Activated CD8-positive, alpha-beta T cell treated with anti-CD3 and anti-CD28 coated beads for 36 hours (primary cell): ENCODE measurements at places on chromosomes 7 and 10. TPM values are rescaled to one million over a fixed set of nuclear protein-coding genes. Genes with fewer than 3 reads are reported as not detected.
A peak's percentile ranks its signal among the peaks of the same experiment; 100 is the strongest.

DNA sequence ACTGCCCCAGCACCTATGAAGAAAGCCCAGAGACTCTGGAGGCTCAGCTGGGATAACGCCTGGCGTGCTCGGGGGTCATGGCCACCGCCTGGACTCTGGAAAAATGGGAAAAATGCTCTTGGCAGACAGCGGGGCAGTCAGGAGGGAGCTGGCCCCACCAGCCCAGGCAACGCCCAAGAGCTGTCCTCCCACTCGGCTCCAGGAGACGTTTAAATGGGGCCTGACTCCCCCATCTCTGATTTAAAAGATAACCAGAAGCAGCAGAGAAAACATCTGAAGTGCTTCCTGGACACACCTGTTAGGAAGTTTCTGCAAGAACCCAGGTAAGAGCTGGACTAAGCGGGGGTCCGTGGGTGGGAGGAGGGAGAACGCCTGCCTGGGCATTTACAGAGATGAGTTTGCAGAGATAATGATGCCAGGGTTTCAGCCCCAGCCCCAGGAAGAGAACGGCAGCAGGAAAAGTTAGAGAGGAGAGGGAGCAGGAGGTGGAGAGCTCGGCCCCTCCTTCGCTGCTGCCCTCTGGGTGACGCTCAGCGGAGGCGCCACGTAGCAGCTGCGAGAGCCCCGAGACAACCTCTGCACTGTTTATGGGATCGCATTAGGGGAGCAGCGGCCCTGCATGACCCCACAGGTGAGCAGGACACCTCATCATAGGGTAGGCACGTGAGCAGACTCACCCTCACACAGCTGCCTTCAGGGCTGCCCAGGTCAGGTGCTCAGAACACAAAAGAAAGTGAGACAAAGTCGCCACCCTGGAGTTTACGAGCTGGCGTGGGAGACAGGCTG, 83.5 kb upstream of the INSIG1 start:
- no peak for DNase-seq
- no peak overlapping the region for H3K27ac ChIP-seq
- H3K36me3 ChIP-seq = no peaks in the 10 kb centered on the region
- peaks cover 5% of the 10 kb centered on the region for H3K27me3 ChIP-seq
- peaks cover 7% of the 10 kb centered on the region for H3K4me1 ChIP-seq

- no peak for DNase-seq
- no peaks in the 10 kb centered on the region for H3K36me3 ChIP-seq
- no peak overlapping the region for H3K4me3 ChIP-seq
- peaks cover 3% of the 10 kb centered on the region for H3K27me3 ChIP-seq
- H3K27ac ChIP-seq = no peak overlapping the region
- H3K4me1 ChIP-seq = no peaks in the 10 kb centered on the region
Measured at GRCh38 chr10:11074536-11075267, 57.0 kb downstream of the CELF2 start.

SEMA4G gene
- total RNA-seq = 1.2 TPM

DNA sequence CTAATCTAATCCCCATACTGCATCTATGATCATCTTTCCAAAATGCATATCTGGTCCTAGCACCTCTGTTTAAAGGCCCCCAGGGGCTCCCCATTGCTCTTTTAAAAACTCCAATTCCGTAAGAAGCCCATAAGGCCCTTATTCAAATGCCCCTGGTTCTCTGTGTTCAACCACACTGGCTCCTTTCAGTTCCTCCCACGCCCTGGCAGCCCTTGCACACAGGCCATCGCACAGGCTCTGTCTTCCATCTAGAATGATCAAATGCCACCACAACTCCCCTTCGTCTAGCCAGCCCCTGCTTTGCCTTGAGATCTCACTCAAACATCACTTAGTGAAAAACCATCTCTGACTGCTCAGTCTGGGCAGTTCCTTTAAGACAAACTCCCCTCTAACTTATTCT, 112.9 kb upstream of the LYZL2 start:
- DNase-seq = peak; percentile 70
- H3K27me3 ChIP-seq = no peaks in the 10 kb centered on the region
- peaks cover 11% of the 10 kb centered on the region for H3K4me1 ChIP-seq
- no peaks in the 10 kb centered on the region for H3K36me3 ChIP-seq
- no peak overlapping the region for H3K4me3 ChIP-seq

GRCh38 chr7:95700917-95701316, 71.4 kb upstream of the DYNC1I1 start:
- no peaks in the 10 kb centered on the region for H3K36me3 ChIP-seq
- no peak for DNase-seq
- no peak overlapping the region for H3K4me3 ChIP-seq
- no peaks in the 10 kb centered on the region for H3K4me1 ChIP-seq

VSTM4 gene
- 0.09 TPM for total RNA-seq

GRCh38 chr7:133061357-133061756, 20.5 kb downstream of the CHCHD3 start:
- peaks cover 25% of the 10 kb centered on the region for H3K4me1 ChIP-seq
- peaks cover 22% of the 10 kb centered on the region for H3K36me3 ChIP-seq
- no peaks in the 10 kb centered on the region for H3K27me3 ChIP-seq
- DNase-seq = no peak
- H3K27ac ChIP-seq = no peak overlapping the region

GRCh38 chr7:103811997-103812396, 177.5 kb downstream of the RELN start:
- H3K27me3 ChIP-seq = peaks cover 2% of the 10 kb centered on the region
- no peak overlapping the region for H3K4me3 ChIP-seq
- H3K36me3 ChIP-seq = no peaks in the 10 kb centered on the region
- H3K4me1 ChIP-seq = peaks cover 20% of the 10 kb centered on the region

- H3K36me3 ChIP-seq = no peaks in the 10 kb centered on the region
- DNase-seq = no peak
- H3K4me3 ChIP-seq = no peak overlapping the region
Measured at GRCh38 chr7:45578467-45578866, 4.3 kb downstream of the ADCY1 start.

TAF6 gene
- 48.6 TPM for total RNA-seq

- no peak for DNase-seq
- H3K27me3 ChIP-seq = no peaks in the 10 kb centered on the region
- no peak overlapping the region for H3K4me3 ChIP-seq
- no peak overlapping the region for H3K27ac ChIP-seq
- H3K4me1 ChIP-seq = peaks cover 11% of the 10 kb centered on the region
Measured at GRCh38 chr10:87532696-87533095, 28.0 kb downstream of the MINPP1 start.

DNA sequence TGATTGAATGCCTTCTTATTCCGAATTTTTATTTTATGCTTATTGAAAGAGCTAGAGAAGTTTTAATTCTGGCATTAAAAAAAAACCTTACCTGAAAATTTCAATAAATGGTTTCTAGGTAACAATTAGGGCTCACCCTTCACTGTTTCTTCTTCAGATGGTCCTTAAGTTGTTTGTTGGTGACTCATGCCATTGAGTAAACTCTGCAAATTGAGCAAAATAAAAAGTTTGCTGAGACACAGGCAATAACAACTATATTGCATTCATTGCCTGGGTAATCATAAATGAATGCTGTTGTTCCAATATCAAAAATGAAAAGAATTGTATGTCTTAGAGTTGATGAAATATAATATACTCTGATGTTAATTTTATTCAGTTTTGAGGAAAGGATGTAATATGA, 300.3 kb downstream of the CDK14 start:
- H3K4me3 ChIP-seq = no peak overlapping the region
- DNase-seq = no peak
- no peak overlapping the region for H3K27ac ChIP-seq
- H3K36me3 ChIP-seq = no peaks in the 10 kb centered on the region
- H3K27me3 ChIP-seq = no peaks in the 10 kb centered on the region

CYP26C1 gene
- not detected for total RNA-seq

GRCh38 chr10:1156921-1157614, 100.9 kb downstream of the WDR37 start:
- DNase-seq = no peak
- peaks cover 3% of the 10 kb centered on the region for H3K4me1 ChIP-seq

GRCh38 chr10:79929409-79929904, 19.4 kb downstream of the SFTPD start:
- no peak overlapping the region for H3K4me3 ChIP-seq
- H3K27ac ChIP-seq = no peak overlapping the region
- no peaks in the 10 kb centered on the region for H3K4me1 ChIP-seq
- no peaks in the 10 kb centered on the region for H3K36me3 ChIP-seq

GRCh38 chr7:24233386-24233785, 50.6 kb upstream of the NPY start:
- H3K4me1 ChIP-seq = peaks cover 1% of the 10 kb centered on the region
- DNase-seq = no peak
- no peak overlapping the region for H3K4me3 ChIP-seq
- peaks cover 24% of the 10 kb centered on the region for H3K27me3 ChIP-seq
- no peak overlapping the region for H3K27ac ChIP-seq
- no peaks in the 10 kb centered on the region for H3K36me3 ChIP-seq

DNA sequence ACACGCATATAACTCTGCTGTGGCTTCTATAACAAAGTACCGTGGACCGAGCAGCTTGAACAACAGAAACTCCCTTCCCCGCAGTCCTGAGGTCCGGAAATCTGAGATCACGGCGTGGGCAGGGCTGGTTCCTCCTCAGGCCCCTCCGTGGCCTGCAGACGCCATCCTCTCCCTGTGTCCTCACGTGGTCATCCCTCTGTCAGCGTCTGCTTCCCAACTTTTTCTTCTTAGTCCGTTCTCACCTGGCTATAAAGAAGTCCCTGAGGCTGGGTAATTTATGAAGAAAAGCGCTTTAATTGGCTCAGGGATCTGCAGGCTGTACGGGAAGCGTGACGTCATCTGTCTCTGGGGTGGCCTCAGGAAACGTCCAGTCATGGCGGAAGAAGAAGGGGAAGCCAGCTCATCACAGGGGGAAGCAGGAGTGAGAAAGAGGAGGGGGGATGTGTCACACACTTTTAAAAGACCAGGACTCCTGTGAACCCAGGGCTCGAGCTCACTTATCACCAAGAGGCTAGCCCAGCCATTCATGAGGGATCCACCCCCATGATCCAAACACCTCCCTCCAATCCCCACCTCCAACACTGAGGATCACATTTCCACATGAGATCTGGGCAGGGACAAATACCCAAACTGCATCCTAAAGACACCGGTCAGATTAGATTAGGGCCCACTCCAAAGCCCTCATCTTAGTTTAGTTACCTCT, 91.2 kb upstream of the INSIG1 start:
- H3K4me1 ChIP-seq = peaks cover 37% of the 10 kb centered on the region
- peaks cover 2% of the 10 kb centered on the region for H3K36me3 ChIP-seq
- H3K27me3 ChIP-seq = no peaks in the 10 kb centered on the region
- H3K27ac ChIP-seq = peak overlapping the region; percentile 100
- H3K4me3 ChIP-seq = peak overlapping the region; percentile 82

- no peak overlapping the region for H3K4me3 ChIP-seq
- peak; percentile 26 for DNase-seq
- peaks cover 8% of the 10 kb centered on the region for H3K36me3 ChIP-seq
- H3K4me1 ChIP-seq = peaks cover 42% of the 10 kb centered on the region
Measured at GRCh38 chr7:128059143-128059988, 28.1 kb upstream of the LRRC4 start.

- no peak for DNase-seq
- H3K36me3 ChIP-seq = no peaks in the 10 kb centered on the region
- H3K27me3 ChIP-seq = no peaks in the 10 kb centered on the region
- no peak overlapping the region for H3K4me3 ChIP-seq
- H3K27ac ChIP-seq = no peak overlapping the region
- no peaks in the 10 kb centered on the region for H3K4me1 ChIP-seq
Measured at GRCh38 chr7:20435305-20435704, 104.6 kb downstream of the ITGB8 start.

DNA sequence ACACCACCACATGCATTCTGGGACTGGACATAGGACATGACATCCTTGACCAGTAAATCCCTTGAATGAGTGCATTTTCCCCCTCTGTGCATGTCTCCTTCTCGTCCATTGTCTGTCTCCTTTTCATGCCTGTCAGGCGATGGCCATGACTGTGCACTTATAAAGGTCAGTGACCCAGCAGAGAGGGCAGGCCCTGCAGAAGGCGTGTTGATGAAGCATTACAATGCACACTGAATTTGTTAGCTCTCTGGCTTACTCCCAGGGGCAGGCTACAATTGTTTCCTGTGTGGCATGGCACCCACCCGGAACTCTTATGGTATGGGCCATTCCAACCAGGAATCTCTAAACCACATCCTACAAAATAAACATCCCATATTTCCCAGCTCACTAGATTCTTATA, 71.1 kb downstream of the SAMD9 start:
- H3K27me3 ChIP-seq = peaks cover 6% of the 10 kb centered on the region
- no peak for DNase-seq
- H3K36me3 ChIP-seq = no peaks in the 10 kb centered on the region
- H3K4me1 ChIP-seq = peaks cover 7% of the 10 kb centered on the region
- H3K4me3 ChIP-seq = no peak overlapping the region

ADAP1 gene
- 34.6 TPM for total RNA-seq
